ENCODE measurements at places on chromosomes 11 and 22. TPM values are rescaled to one million over a fixed set of nuclear protein-coding genes. Genes with fewer than 3 reads are reported as not detected.

Gene APOL4
- 3.3 TPM for total RNA-seq

Gene OR6A2
- 0.07 TPM for total RNA-seq

Gene SAA4
- not detected for total RNA-seq

Gene RABL2B
- 5.8 TPM for total RNA-seq

Gene ANKK1
- 0.05 TPM for total RNA-seq

Gene OR4A47
- total RNA-seq = not detected

Gene SYT12
- not detected for total RNA-seq

Data from mammary microvascular endothelial cell (primary cell).